Myometrial cell (primary cell): ENCODE measurements at places on chromosomes 4 and X. TPM values are rescaled to one million over a fixed set of nuclear protein-coding genes. Genes with fewer than 3 reads are reported as not detected.

Gene EMD
- total RNA-seq: 73.4 and 86.5 TPM in 2 replicates

Gene TEX11
- total RNA-seq: not detected in 2 replicates

Gene TKTL2
- total RNA-seq: not detected in 2 replicates

Gene DHRSX
- 18.3 and 36.0 TPM in 2 replicates for total RNA-seq

Gene CLNK
- not detected in 2 replicates for total RNA-seq

Gene ESX1
- total RNA-seq: 1.4 and 8.2 TPM in 2 replicates

Gene CT47B1
- total RNA-seq: not detected in 2 replicates

Gene YY2
- 0.29 and 1.1 TPM in 2 replicates for total RNA-seq

Gene PF4V1
- total RNA-seq: 1.6 TPM in 1 of 2 replicates, not detected in the other

Gene FAM184B
- total RNA-seq: not detected in 2 replicates

Gene LRAT
- total RNA-seq: not detected in 2 replicates

Gene SETD7
- 33.2 and 41.6 TPM in 2 replicates for total RNA-seq
